Prostate gland (tissue), 2 donors: ENCODE measurements at places on chromosomes 13 and 19.

DNA sequence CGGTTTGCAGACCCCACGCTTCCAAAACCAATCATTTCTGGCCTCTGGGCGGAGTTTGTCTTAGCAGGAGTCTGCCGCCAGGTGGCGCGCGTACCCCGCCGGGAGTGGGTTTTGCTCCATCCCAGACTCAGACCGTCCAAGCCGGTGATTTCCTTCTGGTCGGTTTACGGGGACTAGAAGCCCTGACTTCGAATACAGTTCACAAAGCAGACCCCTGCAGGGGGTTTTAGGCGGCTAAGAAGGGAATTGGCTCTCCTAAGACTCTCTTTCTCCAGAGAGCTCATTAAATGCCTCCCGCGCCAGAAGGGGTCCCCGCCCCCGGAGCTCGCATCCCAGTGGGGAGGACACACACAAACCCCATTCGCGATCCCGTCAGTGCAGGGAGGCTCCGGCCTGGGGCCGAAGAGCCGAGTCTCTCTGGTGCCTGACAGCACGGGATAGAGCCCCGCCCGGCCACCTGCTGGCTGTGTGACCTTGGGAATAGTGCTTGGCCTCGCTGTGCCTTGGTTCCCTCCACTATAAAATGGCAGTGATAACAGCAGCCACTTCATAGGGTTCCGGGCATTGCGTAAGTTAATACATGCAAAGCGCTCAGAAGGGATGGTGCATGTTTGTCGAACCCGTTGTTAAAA is 8.6 kb upstream of the NUP62 start:
- no peaks in the 10 kb centered on the region for H3K36me3 ChIP-seq
- peak; percentile 59 for DNase-seq
- H3K4me3 ChIP-seq: peak overlapping the region; percentile 13
- no peak overlapping the region for H3K27ac ChIP-seq
- H3K4me1 ChIP-seq: peaks cover 3% of the 10 kb centered on the region
- H3K27me3 ChIP-seq: no peaks in the 10 kb centered on the region

DNA sequence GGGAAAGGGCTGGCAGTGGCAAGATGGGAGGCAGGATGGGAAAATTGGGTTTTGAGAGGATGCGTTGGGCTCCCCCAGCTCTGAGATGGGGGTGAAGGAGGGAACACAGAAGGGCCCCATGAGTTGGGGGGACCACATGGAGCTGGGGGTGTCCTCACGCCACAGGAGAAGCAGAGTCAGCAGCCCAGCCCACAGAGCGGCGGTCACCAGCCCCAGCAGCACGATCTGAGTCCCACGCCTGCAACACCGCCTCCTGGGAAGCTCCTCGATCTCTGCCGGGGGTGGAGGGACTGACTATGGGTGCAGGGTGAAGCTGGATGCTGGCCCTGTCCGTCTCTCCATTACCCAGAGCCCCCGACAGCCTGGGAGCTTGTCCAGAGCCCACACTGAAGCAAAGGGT is 3.3 kb downstream of the FCER2 start:
- no peak overlapping the region for H3K4me3 ChIP-seq
- H3K4me1 ChIP-seq: no peaks in the 10 kb centered on the region
- no peak for DNase-seq
- no peak overlapping the region for H3K27ac ChIP-seq

GRCh38 chr13:43374621-43375020 is 351.2 kb downstream of the DNAJC15 start:
- H3K27ac ChIP-seq: no peak overlapping the region
- H3K4me3 ChIP-seq: no peak overlapping the region
- H3K36me3 ChIP-seq: no peaks in the 10 kb centered on the region
- H3K4me1 ChIP-seq: no peaks in the 10 kb centered on the region
- DNase-seq: no peak

DNA sequence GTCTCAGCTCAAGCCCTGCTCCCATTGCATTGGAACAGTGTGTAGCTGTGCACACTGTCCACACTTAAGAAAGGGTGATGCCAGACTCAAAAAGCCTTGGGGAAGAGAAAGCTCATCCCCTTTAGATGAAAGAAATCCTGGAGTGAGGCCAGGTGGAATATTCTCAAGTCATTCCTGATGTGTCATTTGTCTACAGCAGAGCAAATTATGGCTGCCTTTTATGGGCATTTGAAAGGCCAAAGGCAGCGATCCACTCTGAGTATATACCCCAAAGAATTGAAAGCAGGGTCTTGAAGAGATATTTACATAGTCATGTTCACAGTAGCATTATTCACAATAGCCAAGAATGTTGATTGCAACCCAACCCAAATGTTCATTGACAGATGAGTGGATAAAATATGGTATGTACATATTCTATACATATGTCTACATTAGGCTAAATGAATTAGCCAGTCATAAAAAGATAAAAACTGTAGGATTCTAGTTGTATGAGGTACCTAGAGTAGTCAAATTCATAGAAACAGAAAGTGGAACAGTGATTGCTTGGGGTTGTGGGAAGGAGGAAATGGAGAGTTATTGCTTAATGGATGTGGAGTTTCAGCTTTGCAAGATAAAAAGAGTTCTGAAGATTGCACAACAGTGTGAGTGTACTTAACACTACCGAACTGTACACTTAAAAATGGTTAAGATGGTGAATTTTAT is 214.9 kb downstream of the KCNRG start:
- no peak for DNase-seq
- no peak overlapping the region for H3K4me3 ChIP-seq
- no peaks in the 10 kb centered on the region for H3K4me1 ChIP-seq
- no peak overlapping the region for H3K27ac ChIP-seq

GRCh38 chr13:101565317-101565716 is 112.8 kb downstream of the ITGBL1 start:
- no peak for DNase-seq
- no peaks in the 10 kb centered on the region for H3K4me1 ChIP-seq
- H3K4me3 ChIP-seq: no peak overlapping the region
- H3K36me3 ChIP-seq: no peaks in the 10 kb centered on the region
- H3K27ac ChIP-seq: no peak overlapping the region

- no peak overlapping the region for H3K27ac ChIP-seq
- H3K4me1 ChIP-seq: no peaks in the 10 kb centered on the region
- no peaks in the 10 kb centered on the region for H3K27me3 ChIP-seq
- DNase-seq: no peak
- no peak overlapping the region for H3K4me3 ChIP-seq
These were observed 14.7 kb upstream of the B3GLCT start for GRCh38 chr13:31184981-31185645.

GRCh38 chr13:60887711-60888110 is 490.7 kb downstream of the TDRD3 start:
- H3K4me3 ChIP-seq: no peak overlapping the region
- no peaks in the 10 kb centered on the region for H3K4me1 ChIP-seq

GRCh38 chr19:18292462-18292809 is 11.0 kb upstream of the JUND start:
- H3K27me3 ChIP-seq: no peaks in the 10 kb centered on the region
- H3K36me3 ChIP-seq: no peaks in the 10 kb centered on the region
- H3K4me1 ChIP-seq: no peaks in the 10 kb centered on the region
- H3K27ac ChIP-seq: peak overlapping the region; percentile 97

- H3K27ac ChIP-seq: no peak overlapping the region
- DNase-seq: peak; percentile 53
- H3K27me3 ChIP-seq: no peaks in the 10 kb centered on the region
- no peaks in the 10 kb centered on the region for H3K36me3 ChIP-seq
- H3K4me1 ChIP-seq: no peaks in the 10 kb centered on the region
These were observed 333.9 kb downstream of the UQCRFS1 start for GRCh38 chr19:28878862-28879566.

DNA sequence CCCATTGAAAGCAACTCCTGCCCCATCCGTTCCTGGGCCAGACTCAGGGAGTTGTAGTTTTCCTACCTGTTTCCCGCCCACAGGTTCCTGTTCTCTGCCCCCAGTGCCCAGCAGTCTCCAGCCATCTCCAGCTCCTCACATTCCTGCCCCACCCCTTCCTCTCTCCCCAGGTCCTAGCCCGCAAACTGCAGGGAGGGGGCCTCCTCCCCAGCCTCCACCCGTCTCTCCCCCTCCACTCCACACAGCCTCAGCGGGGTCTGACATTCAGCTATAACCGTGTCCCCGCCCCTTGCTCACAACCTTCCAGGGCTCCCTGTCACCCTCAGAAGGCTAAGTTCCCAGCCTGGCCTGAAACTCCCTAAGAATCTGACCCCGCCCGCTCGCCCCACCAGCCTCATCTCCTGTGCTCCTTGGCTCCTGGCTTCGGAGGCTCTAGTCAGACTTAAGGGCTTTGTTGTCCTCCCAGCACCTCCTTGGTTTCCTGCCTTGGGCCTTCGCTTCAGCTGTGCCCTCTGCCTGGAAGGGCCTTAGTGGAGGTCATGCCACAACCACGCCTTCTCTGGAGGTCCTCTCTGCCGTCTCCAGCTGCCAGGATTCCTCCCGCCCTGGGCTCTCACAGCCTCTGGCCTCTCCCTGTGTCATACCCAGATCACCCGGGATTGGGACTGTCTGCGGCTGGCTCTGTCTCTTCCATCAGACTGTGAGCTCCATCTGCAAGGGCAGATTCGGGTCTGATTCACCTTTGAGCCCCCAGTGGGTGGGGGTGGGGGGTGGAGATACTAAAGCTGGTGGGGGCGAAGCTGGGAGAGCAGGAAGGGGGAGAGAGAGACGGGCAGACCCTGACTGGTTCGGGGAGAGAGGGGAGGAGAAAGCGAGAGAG is 5.1 kb upstream of the SPACA6 start:
- DNase-seq: no peak
- H3K27me3 ChIP-seq: no peaks in the 10 kb centered on the region
- H3K4me3 ChIP-seq: peak overlapping the region; percentile 70

- no peak overlapping the region for H3K27ac ChIP-seq
- DNase-seq: no peak
- H3K27me3 ChIP-seq: no peaks in the 10 kb centered on the region
- no peaks in the 10 kb centered on the region for H3K36me3 ChIP-seq
- peaks cover 22% of the 10 kb centered on the region for H3K4me1 ChIP-seq
These were observed 3.1 kb downstream of the RANBP3 start for GRCh38 chr19:5974721-5975387.
